ENCODE measurements at places on chromosomes 2 and 18. TPM values are rescaled to one million over a fixed set of nuclear protein-coding genes. Genes with fewer than 3 reads are reported as not detected.

Gene LONRF2
- 16.5 TPM for total RNA-seq

Gene ASPRV1
- 2.0 TPM for total RNA-seq

Gene NYAP2
- total RNA-seq = not detected

Gene PSME4
- 75.9 TPM for total RNA-seq

Gene M1AP
- 2.4 TPM for total RNA-seq

Gene GKN1
- total RNA-seq = not detected

DNA sequence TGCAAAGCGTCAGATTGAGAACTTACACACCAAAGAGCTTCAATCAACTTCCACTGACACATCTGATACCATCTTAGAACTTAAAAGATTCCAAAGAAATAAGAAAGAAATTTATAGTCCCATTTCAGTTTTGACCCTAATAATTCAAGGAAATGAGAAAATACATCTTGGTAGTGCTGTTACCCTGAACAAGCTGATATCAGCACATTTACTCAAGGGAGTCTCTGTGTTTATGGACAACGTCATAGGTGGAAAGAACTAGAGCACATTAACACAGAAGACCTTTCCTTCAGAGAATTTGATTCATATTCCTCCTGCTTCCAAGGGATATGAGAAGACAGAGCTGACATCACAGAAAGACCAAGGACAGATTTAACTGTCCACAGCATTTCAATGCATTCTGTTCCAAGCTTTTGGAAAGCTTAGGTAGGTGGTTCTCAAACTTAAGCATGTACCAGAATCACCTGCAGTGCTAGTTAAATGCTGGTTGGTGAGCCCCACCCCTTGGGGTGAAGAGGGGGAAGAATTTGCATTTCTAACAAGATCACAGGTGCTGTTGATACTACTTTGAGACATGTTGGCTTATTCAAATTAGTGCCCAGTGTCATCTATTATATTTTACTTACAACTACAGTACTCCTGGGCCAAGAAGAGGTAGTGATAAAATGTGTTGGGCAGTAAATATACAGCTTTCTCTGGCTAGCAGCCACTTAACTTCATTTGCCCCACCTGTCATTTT lies 59.8 kb downstream of the LDAH start:
- H3K27ac ChIP-seq = no peak overlapping the region
- no peak overlapping the region for H3K4me3 ChIP-seq
- H3K36me3 ChIP-seq = no peaks in the 10 kb centered on the region
- no peaks in the 10 kb centered on the region for H3K27me3 ChIP-seq
- DNase-seq = no peak

- no peak overlapping the region for H3K4me3 ChIP-seq
- H3K27me3 ChIP-seq = no peaks in the 10 kb centered on the region
- no peak overlapping the region for H3K27ac ChIP-seq
Measured at GRCh38 chr2:237421542-237422116, 7.7 kb upstream of the COL6A3 start.

GRCh38 chr2:30956995-30957394 lies 149.7 kb upstream of the CAPN13 start:
- H3K4me1 ChIP-seq = no peaks in the 10 kb centered on the region
- no peak for DNase-seq
- H3K27ac ChIP-seq = no peak overlapping the region
- H3K27me3 ChIP-seq = no peaks in the 10 kb centered on the region
- no peaks in the 10 kb centered on the region for H3K36me3 ChIP-seq
- H3K4me3 ChIP-seq = no peak overlapping the region

DNA sequence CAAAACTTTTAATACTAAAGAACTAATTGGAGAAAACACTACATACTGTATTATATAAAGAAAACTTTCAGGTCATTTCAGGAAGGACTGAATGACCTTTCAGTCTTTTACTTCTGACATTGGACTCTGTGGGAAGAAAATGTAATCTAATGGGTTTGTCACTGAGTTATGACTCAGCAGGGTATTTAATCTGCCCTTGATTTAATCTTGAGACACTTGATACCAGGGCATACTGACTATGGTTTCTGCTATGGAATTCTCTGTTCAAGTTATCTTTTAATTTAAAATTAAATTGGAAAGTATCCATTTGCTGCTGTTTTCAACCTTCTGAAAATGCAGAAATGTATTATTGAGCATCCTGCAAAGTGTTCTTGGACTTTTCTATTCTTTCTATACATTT lies 354.2 kb upstream of the GALNT5 start:
- no peak for DNase-seq
- no peaks in the 10 kb centered on the region for H3K27me3 ChIP-seq
- no peaks in the 10 kb centered on the region for H3K36me3 ChIP-seq
- H3K4me1 ChIP-seq = no peaks in the 10 kb centered on the region
- no peak overlapping the region for H3K27ac ChIP-seq
- H3K4me3 ChIP-seq = no peak overlapping the region

GRCh38 chr2:84830758-84831500 lies 50.0 kb downstream of the TRABD2A start:
- H3K36me3 ChIP-seq = no peaks in the 10 kb centered on the region
- H3K4me1 ChIP-seq = no peaks in the 10 kb centered on the region
- H3K27me3 ChIP-seq = no peaks in the 10 kb centered on the region
- H3K27ac ChIP-seq = no peak overlapping the region
- no peak for DNase-seq

GRCh38 chr18:62332964-62333695 lies 8.0 kb downstream of the TNFRSF11A start:
- no peaks in the 10 kb centered on the region for H3K4me1 ChIP-seq
- no peak overlapping the region for H3K4me3 ChIP-seq
- DNase-seq = no peak
- no peak overlapping the region for H3K27ac ChIP-seq
- H3K27me3 ChIP-seq = no peaks in the 10 kb centered on the region

- DNase-seq = no peak
- no peaks in the 10 kb centered on the region for H3K4me1 ChIP-seq
- no peak overlapping the region for H3K27ac ChIP-seq
- no peaks in the 10 kb centered on the region for H3K36me3 ChIP-seq
Measured at GRCh38 chr2:207408086-207408794, 121.5 kb upstream of the CREB1 start.

DNA sequence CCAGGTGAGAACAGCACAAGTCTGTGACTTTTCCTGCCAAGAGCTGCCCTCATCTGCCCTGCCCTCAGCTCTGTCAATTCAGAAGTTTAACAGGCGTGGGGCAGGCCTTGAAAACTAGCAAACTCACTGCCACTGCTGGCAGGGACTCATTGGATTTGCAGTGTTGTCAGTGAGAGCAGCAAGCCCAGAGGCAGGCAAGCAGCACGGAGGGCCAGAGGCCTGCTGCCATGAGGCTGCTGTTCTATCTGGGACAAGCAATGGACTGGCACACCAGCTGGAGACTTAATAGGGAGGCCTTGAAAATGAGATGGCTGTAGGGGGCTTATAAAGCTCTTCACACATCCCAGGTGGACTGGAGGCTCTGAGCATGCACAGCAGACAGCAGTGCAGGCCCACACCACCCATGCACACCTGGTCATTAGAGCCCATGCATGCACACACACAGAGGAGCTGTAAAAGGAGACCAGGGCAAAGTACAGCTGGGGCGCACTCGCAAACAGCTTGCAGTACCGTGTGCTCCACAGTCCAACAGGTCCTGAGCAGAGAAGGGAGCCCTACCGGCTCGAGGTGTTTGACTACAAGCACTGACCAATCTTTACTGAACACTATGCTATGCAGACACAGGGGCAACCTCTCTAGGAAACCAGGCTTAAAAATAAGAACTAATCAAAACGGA lies 28.7 kb downstream of the MGAT4A start:
- H3K27ac ChIP-seq = no peak overlapping the region
- peak; percentile 52 for DNase-seq
- H3K4me1 ChIP-seq = peaks cover 12% of the 10 kb centered on the region
- H3K4me3 ChIP-seq = no peak overlapping the region
